ENCODE measurements at places on chromosomes 12 and 14.

DNA sequence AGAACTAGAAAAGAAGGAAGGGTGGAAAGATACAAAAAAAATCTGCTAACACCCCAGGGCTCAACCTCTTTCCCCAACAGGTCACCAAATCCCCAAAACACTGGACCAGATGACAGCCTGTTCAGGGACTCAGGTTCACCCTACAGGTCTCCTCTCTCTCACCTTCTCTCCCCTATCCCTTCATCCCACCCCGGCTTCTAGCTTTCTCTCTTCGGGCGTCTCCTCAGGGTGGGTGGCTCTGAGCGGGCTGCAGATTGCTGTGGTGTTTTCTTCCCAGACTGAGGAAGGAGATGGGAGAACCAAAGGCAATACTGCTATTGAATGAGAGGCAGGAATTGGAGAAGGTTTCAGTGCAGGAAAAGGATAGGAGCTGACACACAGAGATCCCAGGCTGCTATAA is 39.3 kb downstream of the ANO2 start:
- DNase-seq = no peak

GRCh38 chr12:49089821-49090773 is 4.5 kb downstream of the DHH start:
- no peak for DNase-seq

DNA sequence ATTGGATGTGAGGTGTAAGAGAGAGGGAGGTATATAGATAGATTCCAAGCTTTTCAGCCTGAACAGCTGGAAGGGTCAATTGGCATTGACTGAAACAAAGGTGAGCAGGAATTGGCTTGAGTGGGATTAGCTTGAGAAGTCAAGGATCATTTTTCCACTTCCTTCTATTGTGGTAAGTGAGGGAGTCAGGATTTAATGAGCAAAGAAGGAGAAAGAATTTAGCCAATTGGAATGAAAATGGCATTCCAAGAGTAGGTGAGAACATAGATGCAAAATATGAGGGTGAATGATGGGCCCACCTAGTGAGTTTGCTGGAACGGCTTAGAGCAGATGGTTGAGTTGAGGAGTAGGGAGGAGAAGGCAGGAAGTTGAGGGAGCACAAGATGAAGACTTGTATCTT is 56.5 kb upstream of the ETV6 start:
- no peak for DNase-seq

DNA sequence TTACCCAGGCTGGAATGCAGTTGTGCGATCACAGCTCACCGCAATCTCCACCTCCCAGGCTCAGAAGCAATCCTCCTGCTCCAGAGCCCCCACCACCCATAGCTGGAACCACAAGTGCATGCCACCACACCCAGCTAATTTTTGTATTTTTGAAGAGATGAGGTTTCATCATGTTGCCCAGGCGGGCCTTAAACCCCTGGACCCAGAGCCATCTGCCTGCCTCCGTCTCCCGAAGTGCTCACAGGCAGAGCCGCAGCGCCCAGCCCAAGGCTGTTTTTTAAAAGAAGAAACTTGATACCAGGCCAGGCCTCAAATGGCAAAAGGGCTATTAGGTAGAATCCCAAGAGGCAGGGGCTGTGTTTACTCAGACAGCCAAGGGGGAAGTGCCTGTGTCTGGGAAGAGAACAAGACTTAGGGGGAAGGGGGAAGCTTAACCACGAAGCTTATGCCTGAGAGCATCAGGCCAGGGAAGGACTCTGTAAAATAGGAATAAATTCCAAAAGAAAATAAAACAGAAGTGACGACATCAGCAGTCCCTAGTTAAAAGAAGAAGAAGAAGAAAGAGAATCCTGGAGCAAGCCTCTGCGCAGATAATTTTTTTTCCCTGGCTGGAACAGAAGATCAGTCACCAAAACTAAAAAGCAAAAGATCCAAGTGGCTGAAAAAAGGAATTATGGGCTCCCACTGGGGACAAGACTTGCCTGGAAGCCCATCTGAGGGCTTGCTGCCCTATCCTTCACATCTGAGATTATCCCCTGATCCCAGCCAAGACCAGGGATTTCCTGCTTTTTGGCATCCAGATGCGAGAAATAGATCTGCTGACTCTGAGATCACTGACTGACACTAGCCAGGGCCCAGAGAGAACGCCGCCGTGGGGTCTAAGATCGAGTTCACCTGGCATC is 170.5 kb downstream of the NDUFA12 start:
- DNase-seq = peak; percentile 81

GRCh38 chr12:113825705-113826104 is 140.4 kb downstream of the RBM19 start:
- no peak for DNase-seq

- DNase-seq = no peak
These were observed 870.8 kb downstream of the GALC start for GRCh38 chr14:87122166-87122565.

DNA sequence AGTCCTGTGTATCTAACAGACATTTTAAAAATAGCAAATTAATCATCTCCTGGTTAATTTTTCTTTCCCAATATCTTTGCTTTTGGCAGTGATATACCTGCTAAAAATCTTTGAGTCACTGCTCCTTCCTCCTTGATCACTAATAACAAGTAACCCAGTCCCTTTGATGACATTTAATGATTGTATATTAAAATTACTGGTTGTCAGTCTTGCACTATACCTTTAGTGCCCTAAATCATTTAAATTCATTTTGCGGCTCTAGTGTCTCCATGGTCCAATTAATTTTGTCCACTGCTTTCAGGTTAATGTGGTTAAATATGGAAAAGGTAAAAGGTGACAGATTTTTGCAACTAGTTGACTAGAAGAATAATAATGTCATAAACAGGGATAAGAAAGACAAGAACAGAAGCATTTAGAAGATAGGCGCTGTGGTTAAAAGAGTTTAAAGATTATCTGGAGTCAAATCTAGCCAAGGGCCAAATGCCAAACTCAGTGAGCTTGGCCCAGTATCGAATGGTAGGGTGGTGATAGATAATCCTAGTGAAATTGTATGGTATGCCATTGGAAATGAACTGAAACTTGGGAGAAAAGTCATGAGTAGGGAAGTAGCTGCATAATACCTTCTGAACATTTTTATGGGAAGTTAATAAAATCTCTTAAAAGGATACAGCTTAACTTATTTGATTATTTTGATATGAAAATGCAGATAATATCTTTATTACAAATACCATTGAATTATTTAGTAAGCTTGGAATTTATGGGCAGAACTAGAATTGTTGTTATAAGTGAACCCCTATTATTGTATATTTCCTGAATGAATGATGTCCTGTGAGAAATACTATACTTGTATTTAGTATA is 115.0 kb downstream of the PCNX1 start:
- no peak for DNase-seq

DNA sequence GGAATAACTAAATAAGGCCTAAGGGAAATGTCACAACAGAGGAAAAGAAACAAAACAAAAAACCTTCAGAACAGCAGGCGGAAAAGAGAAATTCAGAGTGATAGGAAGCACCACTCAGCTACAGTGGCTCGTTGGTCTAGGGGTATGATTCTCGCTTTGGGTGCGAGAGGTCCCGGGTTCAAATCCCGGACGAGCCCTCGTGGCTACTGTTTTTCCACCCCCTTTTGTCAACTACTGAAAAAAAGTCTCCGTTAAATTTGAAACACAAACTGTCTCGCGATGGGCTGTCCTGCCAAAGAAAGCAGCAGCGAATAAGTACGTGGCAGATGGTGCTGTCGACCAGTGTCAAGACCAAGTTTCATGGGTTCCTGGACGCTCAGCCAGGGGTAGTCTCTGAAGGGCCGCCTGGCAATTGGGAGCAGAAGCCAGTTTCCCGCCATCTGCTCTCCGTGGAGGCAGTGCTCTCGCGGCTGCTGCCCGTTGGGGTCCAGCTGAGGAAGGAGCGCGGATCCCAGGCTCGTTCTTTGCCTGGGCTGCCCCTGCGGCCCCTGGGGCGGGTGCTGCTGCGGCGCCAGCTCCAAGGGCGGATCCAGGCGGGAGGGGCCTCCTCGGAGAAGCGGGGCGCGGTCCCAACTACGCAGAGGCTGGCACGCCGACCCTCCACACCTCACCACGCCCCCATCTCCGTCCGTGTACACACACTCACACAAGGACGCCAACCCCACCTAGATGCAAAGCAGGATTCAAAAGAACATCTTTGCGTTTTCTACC is at the start of gene RNASE4:
TSS of gene RNASE4 (plus strand) at position 670 of the 771 bp plus-strand sequence. CDS start 14,812 bp downstream, outside the sequence.
- peak; percentile 93 for DNase-seq

DNA sequence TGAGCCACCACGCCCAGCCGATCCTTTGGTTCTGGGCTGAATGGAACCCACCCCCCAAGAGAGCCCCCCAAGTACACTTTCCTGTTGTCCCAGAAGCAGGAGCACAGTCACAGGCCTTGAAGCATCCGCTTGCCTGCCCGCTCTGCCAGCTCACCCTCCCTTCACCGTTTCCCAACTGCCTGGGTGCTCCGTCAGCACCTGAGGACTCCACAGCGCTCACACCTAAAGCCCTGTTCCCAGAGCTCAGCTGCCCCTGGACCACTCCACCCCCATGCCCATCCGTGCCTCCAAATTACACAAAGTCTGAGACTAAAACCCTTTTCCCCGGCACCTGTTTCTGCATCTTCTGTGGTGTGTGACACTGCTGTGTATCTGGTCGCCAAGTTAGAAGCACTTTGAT is 44.3 kb upstream of the TRAF3 start:
- DNase-seq = no peak

DNA sequence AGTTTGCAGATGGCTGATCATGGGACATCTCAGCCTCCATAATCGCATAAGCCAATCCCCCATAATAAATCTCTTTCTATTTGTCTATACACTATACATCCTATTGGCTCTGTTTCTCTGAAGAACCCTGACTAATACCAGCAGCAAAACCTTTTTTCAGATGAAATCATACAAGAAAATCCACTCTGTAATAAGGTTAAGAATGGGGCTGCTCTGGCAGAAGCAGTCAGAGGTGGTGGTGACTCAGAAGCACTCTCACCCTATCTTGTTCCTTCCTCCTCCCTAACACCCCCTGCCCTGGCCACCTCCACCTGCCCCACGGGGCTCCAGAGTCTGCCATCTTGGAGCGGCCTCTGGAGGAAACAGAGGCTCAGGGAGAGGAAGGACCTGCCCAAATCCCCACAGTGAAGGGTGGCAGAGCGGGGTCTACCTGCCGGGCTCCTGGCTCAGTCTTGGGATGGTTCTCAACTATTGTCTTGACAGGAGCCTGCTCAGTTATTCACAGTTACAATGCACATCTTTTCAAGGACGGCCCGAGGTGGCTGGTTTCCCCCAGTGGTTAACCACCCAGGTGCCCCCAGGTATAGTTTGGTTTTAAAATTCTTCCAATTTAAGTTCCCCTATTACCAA is 109.3 kb upstream of the EVL start:
- no peak for DNase-seq

- DNase-seq = peak; percentile 31
These were observed 43.5 kb downstream of the BCAT1 start for GRCh38 chr12:24905431-24905830.

DNA sequence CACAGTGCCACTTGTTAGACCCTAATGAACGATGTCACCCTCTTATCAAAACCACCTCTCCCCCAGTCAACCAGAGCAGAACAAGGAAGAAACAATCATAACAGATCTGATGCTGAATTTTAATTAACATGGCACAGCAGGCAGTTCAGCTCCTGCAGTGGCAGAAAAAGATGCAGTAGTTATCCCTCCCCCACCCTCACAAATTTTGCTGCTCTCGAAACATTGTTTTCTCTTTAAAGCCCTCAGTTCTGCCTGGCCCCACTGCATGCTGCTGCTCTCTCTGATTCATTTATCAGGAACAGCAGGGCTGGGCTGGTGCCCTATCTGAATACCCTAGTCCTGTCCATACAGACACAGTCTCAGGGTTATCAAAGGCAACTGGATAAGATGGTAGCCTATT is 12.2 kb downstream of the CCDC175 start:
- DNase-seq = no peak

DNA sequence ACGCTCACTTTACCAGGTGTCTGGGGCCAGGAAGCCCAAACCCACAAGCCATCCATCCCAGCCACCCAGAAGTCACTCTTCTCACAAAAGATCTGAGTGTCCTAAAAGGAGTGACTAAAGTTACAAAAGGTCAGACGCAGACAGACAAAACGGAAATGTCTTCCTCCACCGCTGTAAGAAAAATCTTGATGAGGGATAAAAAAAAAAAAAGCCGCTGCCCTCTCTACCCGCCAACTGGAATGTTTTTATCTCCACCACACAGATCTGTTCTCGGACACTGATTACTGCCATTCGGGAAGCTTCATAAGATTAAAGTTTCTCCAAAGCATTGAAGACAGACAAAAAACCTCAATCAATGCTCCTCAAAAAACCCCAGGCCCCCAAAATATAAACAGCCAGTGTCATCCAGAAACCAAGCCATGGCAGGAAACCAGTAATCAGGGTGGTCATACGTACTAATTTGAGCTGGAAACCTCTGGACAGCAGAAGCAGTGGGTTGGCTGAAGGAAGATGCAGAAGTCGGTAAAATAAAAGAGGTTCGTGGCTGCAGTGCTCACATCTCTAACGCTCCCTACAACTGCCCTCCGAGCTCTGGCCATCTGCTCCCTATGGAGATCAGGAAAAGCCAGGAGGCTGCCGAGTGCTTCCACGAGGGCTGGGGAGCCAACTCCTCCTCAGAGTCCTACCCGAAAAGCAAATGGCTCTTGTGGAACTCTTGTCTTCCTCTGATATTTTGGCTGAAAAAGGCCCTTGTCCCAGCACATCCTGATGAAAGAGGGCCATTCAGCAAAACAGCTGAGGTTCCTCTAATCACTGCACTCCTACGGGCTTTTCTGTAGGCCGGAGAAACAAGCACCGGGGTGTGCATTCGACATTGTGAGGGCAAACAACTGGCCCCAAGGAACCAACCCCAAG is 30.3 kb downstream of the SSH1 start:
- no peak for DNase-seq

- peak; percentile 44 for DNase-seq
These were observed 33.9 kb upstream of the NAV3 start for GRCh38 chr12:77796775-77797174.

- DNase-seq = peak; percentile 11
These were observed 777 bp downstream of the ZFP36L1 start for GRCh38 chr14:68791902-68792677.

DNA sequence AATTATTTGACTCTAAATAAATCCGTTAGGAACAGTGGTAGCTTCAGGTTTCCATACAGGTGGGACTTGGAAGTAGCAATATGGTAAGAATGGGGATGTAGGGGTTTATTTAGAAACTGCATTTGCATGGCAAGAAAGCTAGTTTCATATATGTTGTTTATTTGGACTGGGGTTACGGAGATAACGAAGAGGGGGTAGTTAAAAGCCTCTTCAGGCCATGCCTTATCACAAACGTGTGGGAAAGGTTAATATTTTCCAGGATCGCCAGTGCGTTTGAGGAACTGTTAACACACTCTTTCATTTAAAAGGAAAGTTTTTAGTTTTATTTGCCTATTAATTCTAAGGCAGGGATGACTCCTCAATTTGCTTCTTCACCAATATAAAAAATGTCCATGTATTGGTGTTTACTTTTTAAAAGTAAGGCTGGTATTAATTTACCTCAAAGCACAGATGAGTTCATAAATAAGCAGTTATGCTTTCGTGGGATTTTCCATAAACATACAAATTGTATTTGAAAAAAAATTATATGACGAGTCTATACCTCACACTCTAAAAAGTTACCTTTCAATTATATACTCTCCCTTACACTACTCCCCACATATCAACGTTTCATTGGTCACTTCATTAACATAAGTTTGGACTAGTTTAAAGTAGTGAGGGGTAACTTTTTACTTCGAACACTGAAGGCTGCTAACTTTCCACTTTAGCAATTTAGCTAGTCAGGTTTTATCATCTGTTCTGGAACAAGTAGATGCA is 814 bp downstream of the RAB2B start:
- no peak for DNase-seq

All from fibroblast of skin of right quadriceps (primary cell).